ENCODE measurements at places on chromosomes 1 and 21.

GRCh38 chr1:26164036-26164860 lies 4.5 kb downstream of the C1orf232 start:
- DNase-seq, result no peak

GRCh38 chr1:196684476-196684875 lies 32.6 kb downstream of the CFH start:
- DNase-seq, result no peak

GRCh38 chr1:220776720-220777326 lies 9.9 kb upstream of the MTARC1 start:
- DNase-seq, result peak; percentile 53

GRCh38 chr1:217026531-217026930 lies 303.3 kb upstream of the ESRRG start:
- DNase-seq, result no peak

DNA sequence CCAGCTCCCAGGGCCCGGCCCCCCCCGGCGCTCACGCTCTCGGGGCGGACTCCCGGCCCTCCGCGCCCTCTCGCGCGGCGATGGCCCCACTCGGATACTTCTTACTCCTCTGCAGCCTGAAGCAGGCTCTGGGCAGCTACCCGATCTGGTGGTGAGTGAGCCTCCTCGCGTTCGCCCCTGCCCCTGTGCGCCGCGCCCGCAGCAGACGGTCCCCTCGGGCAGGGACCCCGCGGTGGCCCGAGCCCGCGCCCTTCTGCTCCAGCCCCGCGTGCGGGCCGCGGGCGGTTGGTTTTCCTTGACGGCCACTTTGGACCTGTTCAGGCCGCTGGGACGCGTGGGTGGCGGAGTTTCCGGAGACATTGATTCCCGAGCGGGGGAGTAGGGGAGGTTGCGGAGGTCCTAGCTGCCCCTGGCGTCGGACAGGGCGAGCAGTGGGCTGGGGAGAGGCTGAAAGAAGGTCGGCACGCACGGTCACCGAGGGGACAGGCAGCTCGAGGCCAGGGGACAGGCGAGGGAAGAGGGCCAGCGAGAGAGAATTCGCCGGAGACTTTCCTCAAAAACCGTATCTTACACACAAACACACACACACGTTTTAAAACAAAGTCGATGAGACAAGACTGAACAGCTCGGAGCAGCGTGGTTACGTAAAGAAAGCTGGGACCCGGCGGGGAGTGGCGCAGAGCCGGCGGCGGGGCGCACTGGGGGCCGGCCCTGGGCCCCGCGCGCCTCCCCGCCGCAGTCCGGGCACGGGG lies 427 bp downstream of the WNT3A start:
- no peak for DNase-seq

- no peak for DNase-seq
Observed at GRCh38 chr1:109573785-109574184, 25.4 kb downstream of the GNAI3 start.

GRCh38 chr1:87830432-87830978 lies 501.8 kb downstream of the LMO4 start:
- DNase-seq, result no peak

GRCh38 chr1:19163261-19163660 lies 46.8 kb downstream of the UBR4 start:
- no peak for DNase-seq

- no peak for DNase-seq
Observed at GRCh38 chr1:20405893-20406604, 80.0 kb downstream of the CAMK2N1 start.

GRCh38 chr1:218366322-218367052 lies 21.4 kb downstream of the TGFB2 start:
- no peak for DNase-seq

DNA sequence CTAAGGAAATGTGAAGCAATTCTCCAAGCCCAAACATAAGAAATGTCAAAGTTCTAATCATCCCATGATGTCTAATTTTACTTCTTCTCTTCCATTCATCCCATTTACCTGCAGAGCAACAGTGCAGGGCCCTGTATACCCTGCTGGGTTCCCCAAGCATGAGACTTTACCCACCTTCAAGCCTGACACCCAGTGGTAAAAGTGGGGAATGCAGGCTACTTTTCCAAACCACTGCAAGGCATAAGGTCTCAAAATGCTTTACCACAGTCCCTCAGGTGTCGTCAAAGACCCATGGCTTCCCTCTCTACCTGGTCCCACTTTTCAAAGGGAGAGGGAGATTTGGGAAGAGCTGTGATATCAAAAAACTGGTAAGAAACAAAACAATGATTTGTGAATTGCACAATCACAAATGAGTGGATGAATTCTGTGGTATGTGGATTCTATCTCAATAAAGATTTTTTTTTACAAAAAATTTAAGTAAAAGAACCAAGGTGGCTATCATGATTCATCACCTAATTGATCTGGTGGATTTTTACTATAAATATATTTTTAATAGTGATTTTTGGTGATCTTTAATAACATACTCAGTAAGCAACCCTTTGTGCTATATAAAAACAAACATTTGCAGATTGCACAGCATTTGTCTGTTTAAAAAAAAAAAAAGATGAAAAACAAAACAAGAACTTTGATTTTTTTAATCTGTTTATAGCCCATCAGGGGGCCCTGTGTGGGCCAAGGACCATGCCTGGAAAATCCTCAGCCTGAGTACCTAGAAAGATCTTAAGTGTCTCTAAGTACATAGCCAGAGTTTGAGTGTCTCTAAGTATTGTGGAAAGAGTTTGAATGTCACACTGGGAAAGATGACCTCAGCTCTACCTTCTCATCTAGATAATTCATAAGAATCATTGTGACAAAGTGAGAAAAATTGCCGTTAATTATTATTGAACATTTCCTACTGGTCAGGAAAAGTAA lies 73.1 kb upstream of the GJB5 start:
- DNase-seq, result peak; percentile 2

DNA sequence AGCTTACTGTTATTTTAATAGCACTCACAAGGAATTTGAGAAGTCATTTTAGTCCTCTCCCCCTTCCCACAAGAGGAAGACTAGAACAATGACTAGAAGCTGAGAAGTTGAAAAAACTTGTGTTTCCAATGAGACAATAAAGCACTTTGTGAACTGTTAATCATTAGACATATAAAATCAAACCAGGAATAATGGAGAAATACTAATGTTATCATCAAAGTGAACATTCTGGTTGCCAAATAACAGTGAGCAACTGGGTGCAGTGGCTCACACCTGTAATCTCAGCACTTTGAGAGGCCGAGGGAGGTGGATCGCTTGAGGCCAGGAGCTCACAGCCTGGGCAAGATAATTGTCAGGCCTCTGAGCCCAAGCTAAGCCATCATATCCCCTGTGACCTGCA lies 54.0 kb upstream of the RASAL2 start:
- no peak for DNase-seq

All from NCI-H1694 treated with DMSO at 0.1 percent for 48 hours (cell line).